ENCODE measurements at places on chromosomes 7 and 10.

DNA sequence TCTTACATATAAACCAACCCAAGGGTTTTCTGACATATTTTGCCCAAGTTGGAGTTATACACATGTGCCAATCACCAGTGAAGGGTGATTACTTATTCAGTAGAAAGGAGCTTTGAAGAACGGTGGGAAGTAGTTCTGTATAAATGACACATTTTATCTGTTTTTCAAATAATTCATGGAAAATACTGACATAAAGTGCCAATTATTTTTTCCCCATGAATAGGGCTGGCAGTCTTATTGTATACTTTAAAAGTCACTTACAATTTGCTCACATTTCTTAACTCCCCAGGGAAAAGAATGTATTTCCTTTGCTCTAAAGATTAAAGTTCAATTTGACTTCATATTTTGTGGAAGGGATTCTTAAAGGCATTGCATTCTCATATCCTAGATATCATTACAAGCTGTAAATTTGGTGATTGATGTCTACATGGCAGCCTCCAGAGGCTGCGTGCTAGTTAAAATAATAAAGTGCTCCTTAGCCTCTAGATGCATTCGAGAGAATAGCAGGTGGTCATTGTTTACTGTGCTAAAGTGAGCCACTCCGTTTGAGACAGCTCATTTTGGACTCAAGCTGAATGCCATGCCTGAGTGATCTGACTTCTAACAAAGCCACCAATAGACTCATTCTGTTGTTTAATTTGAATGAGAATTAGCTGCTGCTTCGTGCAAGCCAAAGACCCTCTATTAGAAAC, 148.8 kb upstream of the NRP1 start:
- DNase-seq, result no peak

- no peak for DNase-seq
Measured at GRCh38 chr7:158274404-158274811, 313.2 kb downstream of the PTPRN2 start.

- no peak for DNase-seq
Measured at GRCh38 chr10:117107238-117107637, 30.8 kb downstream of the VAX1 start.

DNA sequence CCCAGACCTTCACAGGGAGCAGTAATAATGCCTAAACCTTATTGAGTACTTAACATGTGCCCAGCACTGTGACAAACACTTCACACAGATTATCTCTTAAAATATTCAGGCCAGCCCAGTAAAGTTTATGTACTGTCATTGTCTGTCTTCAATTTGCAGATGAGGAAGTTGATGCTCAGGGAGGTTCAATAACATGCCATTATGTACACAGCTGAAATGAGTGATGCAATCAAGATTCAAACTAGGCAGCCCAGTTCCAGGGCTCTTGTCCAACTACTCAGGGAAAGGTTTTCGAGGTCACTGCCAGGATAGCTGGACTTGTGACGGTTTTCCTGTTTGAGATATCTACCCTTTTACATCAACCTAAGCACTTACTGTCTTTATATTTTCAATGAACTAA, 56.1 kb downstream of the AUTS2 start:
- DNase-seq, result no peak

DNA sequence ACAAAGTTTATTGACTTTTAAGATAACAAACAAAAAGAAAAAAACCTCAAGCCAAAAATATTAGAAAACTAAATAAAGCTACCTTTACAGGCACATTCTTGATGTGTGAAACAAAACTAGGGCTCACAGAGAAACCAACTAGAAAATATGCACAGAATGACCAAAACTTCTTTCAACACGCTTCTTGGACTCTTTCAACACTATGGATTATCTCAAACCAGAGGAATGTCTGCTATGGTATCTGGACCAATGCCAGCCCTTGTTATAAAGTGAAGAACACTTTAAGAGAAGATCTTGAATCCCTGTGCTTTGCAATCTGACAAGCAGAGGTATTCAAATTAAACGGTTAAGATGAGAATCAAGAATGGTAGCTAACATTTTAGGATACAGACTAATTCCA, 76.6 kb downstream of the DNAJC1 start:
- DNase-seq, result no peak

GRCh38 chr7:4137552-4137951, 544.5 kb upstream of the FOXK1 start:
- no peak for DNase-seq

- DNase-seq, result no peak
Measured at GRCh38 chr10:10816447-10816846, 201.2 kb upstream of the CELF2 start.

- no peak for DNase-seq
Measured at GRCh38 chr7:54995166-54995565, 23.7 kb upstream of the EGFR start.

GRCh38 chr7:84199216-84199615, 4.6 kb upstream of the SEMA3A start:
- DNase-seq, result no peak

GRCh38 chr10:52351914-52352330, 37.8 kb downstream of the DKK1 start:
- no peak for DNase-seq

- no peak for DNase-seq
Measured at GRCh38 chr10:74310652-74311257, 159.7 kb downstream of the ADK start.

DNA sequence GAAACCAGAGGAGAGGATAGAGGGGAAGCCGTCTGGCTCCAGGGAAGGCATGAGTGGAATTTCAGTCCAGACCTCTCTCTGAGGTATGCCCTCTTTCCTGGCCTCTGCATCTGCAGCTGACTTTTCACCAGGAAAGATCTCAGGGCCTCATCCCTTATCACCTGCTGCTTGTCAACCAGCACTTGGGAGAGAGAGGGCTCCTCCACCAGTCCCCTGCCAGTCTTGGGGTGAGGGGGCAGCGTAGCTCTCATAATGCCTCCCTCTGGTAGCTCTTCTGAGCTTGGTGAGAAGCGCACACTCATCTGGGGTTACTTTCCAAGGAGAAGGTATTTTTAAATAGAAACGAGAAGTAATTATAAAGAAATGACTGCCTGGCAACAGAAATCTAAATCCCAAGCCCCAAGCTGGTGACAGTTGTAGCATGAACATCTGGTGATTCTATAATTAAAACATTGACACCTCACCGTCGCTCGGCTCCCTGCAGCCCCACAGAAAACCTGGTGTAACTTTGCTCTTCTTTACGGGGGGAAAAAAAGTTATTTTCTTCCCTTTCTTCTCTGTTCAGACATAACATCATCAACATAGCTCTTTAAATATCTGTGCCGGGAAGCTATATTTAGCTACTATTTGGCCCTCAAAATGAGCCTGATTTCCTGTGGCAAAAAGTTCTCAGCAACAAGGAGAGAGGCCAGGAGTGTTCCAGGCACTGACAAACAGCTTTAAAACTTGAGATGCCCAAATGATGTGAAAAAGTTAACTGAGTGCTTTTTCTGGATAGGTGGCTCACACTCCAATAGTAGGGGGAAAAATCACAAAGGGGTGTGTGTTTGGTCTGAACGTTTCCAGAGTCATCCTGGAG, 26.9 kb downstream of the HIP1 start:
- no peak for DNase-seq

DNA sequence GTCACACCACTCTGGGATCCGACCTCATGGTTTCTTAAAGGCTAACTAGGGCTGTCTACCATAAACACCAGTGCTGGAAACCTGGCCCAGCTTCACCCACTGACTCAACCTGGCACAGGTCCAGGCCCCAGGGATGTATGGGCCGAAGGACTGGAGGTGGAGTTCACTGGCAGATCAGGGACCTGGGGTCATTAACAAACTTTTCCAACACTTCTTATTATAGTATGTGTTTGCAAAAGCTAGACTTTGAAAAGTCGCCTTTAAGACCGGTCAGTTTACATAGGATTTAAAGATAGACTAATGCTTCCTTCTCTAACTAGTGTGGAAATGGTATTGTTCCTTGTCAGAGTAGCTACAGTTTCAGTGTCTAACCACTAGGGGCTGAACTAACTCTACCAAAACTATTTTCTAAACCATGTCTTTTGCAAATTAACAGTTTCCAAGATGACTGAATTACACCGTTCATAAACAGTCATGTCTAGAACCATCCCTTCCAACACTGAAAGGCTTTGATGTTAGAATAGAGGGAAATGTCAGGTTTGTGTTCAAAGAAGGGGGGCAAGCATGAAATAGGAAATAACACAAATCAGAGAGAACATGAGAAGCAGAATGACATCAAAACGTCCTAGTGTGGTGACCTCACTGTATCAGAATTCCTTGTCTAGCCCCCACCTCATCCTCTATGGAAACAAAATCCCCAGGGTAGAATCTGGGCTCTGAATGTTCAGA, 29.7 kb downstream of the STN1 start:
- DNase-seq, result no peak

Data from nucleus accumbens (tissue), 56 donors.